ENCODE measurements at places on chromosomes 16 and 17.

- no peak for DNase-seq
Observed at GRCh38 chr17:67035131-67036083, 8.9 kb upstream of the CACNG1 start.

GRCh38 chr16:19085679-19086200, 18.3 kb downstream of the COQ7 start:
- DNase-seq = peak; percentile 38

DNA sequence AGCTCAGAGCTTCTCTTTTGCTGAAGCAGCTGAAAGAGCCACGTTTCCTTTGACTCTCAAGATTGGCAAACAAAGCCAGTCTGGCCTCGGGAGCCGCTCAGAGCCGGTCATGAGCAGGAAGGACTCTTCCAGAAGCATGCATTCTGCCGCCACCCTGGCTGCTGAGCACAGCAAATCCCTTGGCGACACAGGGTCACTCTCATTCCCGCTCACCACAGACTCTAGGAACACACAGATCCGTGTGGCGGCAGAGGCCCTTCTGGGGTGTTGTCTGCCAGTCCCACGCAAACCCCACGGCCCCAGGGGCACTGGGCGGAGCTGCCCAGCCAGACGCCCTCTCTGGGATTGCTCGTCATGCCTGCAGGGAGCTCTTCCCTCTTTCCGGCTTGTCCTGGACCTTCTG, 157.0 kb downstream of the C16orf95 start:
- DNase-seq = peak; percentile 5

DNA sequence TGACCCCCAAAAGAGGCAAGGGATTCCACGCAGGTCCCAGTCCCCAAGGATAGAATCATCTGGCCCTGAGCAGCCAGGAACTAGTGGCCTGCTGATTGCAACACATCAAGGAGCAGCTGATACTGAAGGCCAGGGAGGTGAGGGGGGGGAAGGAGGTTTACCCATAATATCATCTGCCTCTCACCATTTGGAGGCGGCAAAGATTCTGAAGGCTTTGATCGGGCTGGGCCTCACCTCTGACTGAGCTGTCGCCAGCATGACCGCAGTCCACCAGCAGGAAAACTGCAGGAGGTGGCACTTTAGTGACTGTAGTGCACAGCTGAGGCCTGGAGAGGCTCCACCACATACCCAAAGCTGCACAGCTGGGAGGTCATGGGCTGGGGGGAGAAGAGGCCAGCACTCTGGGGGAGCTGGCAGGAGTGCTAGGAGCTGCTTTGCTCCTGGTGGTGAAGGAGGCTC, 20.5 kb upstream of the ITGA3 start:
- DNase-seq = no peak

- no peak for DNase-seq
Observed at GRCh38 chr16:89371386-89371785, 119.0 kb downstream of the ANKRD11 start.

DNA sequence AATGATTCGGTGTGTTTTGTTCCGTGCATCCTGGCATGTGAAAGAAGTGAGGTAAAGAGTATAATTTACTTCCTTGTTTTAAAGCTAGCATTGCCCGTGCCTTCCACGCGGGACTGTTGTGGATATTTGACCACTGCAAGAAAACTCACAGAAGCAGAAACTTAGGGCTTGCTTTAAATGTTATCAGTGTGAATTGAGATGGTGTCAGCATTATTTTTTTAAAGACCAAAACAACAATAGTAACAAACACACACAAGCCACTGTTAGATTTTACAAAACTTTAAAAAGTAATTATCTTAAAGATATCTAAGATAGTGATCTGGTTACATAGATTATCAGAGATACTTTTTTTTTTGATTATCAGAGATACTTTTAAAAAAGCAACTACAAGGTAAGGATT, 47.4 kb downstream of the WWOX start:
- no peak for DNase-seq

- DNase-seq = no peak
Observed at GRCh38 chr16:69438465-69438864, 14.0 kb downstream of the CYB5B start.

DNA sequence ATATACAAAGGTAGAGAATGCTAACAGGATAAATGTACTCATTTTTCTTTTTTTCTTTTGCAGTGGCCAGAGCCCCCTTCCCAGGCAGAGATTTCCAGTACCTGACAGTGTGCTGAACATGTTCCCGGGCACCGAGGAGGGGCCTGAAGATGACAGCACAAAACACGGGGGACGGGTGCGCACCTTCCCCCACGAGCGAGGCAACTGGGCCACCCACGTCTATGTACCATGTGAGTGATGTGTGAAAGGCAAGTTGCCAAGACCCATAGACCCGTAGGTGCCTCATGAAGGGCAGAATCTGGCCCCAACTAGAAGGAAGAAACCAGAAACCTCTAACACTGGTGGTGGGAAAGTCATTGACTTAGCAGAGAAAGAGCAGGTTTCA, 1.2 kb downstream of the USB1 start:
- no peak for DNase-seq

DNA sequence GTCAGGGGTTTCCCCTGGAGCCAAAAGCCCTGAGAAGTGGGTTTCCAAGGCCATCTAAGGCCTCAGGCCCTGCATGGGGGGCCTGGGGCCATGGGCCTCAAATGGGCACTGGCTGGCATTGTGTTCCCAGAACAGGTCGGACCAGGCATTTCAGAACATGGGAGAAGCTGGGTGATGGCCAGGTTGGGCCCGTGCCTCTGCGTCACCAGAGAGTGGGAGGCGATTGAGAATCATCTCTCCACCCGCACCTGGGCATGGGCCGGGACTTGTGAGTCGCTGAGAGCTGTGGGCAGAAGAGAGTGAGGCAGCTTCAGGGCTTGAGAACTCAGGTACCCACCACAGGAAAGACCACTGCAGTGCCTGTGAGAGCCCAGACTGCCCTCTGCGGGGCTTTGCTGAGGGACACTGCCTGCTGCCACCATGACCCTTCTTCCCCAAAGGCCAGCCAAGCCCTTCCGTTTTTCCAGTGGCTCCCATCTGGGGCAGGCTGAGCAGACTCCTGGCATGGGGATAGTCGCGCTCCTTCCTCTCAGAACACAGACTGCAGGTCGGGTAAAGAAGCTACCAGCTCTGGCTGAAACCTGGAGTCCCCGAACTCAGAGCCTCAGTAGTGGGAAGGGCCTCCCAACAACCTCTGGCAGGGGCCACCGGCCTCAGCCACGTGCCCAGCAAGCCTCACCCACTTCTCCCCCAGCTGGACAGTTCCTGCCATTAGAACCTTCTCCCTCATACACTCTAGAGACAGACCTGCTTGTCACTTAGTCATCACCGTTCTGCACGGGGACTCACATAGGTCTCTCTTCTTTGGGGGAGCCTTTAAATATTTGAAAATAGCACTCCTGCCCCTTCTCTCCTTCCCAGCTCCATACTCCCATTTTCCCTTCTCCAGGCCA, 1.6 kb downstream of the RAB11FIP4 start:
- no peak for DNase-seq

- no peak for DNase-seq
Observed at GRCh38 chr16:69889295-69889964, 61.7 kb upstream of the CLEC18A start.

GRCh38 chr17:9880582-9880999, 24.5 kb downstream of the RCVRN start:
- no peak for DNase-seq

DNA sequence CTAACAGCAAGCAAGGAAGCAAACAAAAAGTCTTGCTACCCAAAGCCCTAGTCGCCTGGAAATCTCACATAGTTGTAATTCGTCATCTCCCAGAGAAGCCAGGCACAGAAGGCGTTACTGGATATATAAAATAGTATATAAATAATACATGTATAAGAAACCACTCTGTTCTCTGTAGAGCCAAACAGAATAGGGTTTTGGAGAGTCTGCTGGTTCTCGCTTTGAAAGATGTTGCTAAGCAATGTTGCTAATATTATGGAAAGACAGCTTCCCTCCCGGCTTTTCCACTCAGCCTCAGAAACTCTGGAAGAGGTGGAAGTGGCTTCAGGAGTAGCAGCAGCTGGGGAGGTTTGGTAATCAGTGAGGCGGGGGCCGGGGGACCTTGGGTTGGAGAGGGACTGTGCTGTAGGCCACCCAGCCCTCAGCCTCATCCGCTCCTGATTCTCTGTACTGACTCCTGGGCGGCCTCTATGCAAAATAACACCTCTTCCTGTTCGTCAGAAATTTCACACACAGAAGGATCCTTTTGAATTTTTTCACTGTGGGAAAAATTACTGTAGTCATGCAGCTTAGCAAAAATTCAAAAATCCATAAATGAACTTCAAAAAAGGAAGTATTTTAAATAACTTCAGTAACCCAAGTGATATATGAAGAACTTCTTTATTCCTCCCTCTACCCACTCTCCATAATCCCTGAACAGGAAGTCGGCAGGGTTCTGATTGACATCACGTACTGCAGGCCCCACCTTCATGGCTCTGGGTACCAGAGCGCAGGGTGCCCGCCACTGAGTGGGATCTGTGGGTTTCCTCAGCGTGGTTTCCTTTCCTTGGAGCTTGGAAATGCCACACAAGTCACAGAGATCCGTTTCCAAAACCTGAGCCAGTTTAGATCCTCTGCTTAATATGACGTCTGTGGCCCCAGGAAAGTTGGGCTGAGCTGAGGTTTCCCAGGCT, 51.4 kb downstream of the RAP1GAP2 start:
- no peak for DNase-seq

GRCh38 chr16:50274326-50275097, 8.2 kb downstream of the ADCY7 start:
- no peak for DNase-seq

- peak; percentile 66 for DNase-seq
Observed at GRCh38 chr17:47257651-47258339, 4.2 kb downstream of the ITGB3 start.

DNA sequence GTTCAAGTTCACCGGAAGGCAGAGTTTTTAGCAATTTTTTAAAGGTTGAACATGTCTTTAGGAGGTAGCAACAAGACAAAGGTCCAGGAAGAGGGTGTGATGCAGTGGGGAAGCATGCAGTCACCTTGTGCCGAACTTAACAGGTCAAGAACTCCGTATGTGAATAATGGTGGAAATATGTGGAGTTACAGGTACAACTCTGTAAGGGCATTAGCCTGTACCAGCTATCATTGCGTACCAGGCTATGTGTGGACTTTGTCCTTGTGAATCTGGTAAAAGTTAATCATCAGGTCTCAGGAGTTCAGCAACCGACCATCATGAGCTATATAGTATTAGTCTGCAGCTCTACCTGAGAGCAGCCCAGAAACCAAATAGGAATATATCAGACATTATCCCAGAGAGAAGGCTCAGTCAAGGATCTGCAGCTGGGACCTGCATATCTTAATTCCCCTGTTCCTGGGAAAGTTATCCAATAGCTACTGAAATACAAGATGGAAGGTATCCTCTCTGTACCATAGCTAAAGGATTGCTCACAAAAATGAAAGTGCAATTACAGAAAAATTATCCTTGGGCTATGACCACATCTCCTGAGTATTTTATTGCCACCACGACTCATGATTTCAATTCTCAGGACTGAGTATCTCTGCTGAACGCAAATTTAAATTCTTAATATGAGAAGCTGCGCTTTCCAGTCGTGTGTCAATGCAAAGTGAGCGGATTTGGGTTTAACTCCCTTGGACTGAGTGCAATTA, 469.3 kb downstream of the CDH13 start:
- peak; percentile 14 for DNase-seq

DNA sequence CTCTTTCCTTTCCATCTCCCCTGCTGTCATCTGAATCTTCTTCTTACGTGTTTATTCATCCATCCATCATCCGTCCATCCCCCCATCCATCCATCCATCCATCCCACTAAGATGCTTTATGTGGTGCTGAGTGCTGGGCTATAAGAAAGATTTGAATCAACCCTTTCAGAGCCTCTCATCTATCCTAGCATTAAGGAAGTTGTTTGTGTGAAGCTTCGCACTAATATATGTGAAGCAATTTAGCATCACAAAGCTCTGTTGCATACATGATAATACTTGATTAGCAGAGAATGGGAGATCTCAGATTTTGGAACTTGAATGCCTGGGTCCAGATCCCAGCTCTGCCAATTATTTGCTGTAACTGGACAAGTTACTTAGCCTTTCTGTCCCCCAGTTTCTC, 255.7 kb downstream of the SHISA9 start:
- no peak for DNase-seq

GRCh38 chr16:71676236-71676635, 48.3 kb downstream of the PHLPP2 start:
- DNase-seq = no peak

DNA sequence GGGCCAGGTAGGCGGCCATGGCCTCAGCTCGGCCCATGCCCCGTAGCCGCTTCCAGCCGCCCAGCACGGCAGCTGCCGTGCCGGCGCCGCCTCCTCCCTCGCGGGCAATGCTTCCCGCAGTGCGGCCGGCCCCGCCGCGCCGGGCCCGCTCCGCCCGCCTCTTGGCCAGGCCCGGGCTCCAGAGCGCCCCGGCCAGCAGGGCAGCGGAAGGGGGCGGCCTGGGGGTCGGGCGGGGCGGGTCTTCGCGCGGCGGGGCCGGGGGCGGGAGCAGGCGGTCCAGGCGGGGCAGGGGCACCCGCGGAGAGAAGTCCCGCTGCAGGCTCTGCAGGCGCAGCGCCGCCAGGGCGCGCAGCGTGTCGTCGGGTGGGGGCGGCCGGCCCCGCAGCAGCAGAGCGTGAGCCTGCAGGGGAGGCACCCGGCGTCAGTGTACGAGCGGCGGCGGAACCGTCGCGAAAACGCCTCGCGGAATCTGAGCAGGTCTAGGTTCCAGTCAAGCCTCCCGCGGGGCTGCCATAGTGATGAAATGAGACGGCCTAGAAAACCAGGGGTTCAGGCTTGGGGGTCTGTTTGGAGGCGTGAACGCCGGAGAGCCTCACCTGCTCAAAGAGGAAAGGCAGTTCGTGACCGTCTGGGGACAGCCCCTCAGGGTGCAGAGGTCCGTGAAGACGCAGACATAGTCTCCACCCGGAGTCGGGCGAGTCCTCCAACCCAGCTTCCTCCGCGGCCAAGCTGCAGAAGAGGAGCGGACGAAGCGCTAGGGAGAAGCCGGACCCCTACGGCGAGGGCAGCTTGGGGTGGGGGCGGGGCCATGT, 6.6 kb downstream of the PLEKHH3 start:
- no peak for DNase-seq

GRCh38 chr17:7404737-7405349, 946 bp upstream of the TMEM256 start:
- DNase-seq = no peak

GRCh38 chr16:76879420-76879819, 311.6 kb upstream of the MON1B start:
- no peak for DNase-seq

DNA sequence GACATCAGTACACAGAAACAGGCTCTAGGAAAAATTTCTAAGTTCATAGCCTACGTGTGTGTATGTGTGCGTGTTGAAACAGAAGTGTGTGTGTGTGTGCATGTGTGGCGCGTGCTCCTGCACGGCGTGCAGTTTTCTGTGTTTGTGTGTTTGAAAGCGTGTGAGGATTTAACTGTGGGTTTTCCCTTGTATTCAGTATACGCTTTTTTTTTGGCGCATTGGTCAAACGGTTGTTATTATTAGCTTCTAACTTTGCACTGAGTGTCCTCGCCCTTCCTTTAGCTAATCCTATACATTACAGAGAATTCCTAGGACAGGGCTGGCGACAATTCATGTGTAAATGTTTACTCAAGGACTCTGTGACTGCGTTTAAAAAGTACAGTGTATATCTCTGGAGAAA, 23.0 kb downstream of the TMC6 start:
- no peak for DNase-seq

Data from fibroblast of lung (primary cell).